Large intestine (tissue), 12 donors: ENCODE measurements at places on chromosomes 12 and 14.
A peak's percentile ranks its signal among the peaks of the same experiment; 100 is the strongest.

- no peak for DNase-seq
Observed at GRCh38 chr12:79455286-79455685, 235.5 kb downstream of the PAWR start.

GRCh38 chr14:53055003-53055402 is 98.1 kb downstream of the DDHD1 start:
- DNase-seq = peak; percentile 16

- no peak for DNase-seq
Observed at GRCh38 chr14:20837831-20838230, 35.2 kb upstream of the RNASE1 start.

GRCh38 chr14:88749139-88749538 is 43.6 kb downstream of the EML5 start:
- no peak for DNase-seq

GRCh38 chr14:102928412-102929240 is 6.2 kb downstream of the AMN start:
- DNase-seq = peak; percentile 90

GRCh38 chr14:88233915-88234314 is 89.2 kb downstream of the KCNK10 start:
- DNase-seq = no peak

GRCh38 chr14:69663300-69663643 is 51.9 kb downstream of the SUSD6 start:
- no peak for DNase-seq

DNA sequence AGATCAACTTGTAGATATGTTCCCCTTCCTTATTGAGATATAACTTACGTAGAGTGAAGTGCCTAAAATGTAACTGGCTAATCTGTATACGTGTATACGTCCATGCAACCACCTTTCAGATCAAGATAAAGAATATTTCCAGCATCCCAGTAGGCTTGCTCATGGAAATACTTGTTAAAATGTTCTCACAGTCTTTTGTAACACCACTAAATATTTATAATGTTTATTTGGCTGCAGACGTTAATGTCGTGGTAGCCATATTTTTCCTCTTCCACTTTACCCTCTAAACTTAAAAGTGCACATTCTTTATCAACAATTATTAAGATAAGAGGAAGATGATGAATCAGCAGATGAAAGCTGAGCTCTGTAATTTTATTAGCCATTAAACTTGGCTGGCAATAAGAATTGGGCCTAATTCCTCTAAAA is 447.4 kb downstream of the AEBP2 start:
- no peak for DNase-seq
